ENCODE measurements at places on chromosomes 5 and 9.

GRCh38 chr9:124758061-124758460, 13.1 kb downstream of the NR6A1 start:
- DNase-seq, result no peak

- DNase-seq, result no peak
These were observed 3.5 kb downstream of the PRXL2C start for GRCh38 chr9:96651626-96652025.

- no peak for DNase-seq
These were observed 3.0 kb upstream of the SMC2 start for GRCh38 chr9:104091116-104091515.

- no peak for DNase-seq
These were observed 39.6 kb upstream of the CEP78 start for GRCh38 chr9:78196258-78196657.

DNA sequence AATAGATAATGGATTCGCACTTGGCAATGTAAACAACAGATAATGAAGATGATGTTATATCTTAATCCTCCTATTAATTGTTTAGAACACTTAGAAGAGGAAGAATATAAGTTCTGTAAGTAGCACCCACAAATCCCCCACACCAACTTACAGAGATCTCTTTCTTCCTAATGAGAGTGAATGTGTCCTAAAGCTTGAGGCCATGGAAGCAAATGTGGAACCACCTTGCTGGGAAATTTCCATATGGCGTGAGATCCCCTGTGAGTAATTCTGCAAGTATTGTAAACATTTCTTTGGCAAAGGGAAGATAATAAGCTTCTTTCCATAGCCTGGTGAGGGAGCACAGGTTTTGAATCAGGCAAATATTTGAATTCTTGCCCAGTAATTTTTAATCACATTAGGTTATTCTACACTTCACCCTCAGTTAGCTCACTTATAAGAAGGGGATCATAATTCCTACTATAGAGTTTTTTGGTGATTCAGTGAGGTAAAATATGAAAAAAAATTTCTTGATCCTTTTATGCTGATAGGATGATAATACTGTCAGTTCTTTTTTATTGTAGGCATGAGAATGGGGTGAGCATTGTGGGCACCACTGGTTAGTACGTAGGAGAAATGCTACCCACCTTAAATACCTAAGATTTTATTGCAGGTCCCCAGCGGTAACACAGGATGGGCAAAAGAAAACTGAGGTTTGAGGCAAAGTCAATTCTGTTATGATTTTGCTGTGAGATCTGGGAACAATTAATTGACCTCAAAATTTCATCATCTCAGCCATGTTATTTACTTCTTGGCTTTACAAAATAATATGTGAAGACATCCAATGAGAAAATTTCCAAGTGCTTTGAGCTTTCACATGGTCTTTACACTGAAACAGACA, 574.8 kb downstream of the PSAT1 start:
- DNase-seq, result no peak

DNA sequence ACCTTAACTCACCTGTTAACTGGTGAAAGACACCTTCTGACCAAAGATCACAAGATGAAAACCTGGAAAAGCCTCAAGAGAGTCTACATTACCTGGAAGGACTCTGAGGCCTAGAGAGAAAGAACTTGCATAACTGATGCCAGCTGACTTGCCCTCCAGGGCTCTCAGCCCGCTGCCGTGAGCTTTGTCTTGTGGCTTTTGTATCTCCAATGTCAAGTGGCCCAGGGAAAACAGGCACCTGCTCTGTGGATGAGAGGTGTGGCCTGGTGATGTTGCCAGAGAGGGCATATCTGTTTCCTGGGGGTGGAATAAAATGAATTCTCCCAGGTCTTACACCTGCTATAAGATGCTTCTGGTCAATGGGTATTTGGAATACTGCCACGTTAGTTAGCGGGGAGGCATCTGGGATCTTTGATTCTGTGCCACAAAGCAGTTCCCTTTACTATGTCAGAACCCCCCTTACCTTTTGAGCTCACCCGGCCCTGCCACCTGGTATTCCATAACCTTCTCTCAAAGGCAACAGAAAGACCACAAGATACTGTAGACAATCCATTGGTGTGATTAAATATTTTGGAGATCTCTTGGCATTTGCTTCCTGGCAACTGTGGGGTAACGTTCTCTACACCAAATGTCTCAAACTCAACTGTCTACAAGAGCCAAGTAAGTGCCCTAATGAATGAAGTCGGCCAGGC, 54.9 kb upstream of the N4BP3 start:
- DNase-seq, result no peak

DNA sequence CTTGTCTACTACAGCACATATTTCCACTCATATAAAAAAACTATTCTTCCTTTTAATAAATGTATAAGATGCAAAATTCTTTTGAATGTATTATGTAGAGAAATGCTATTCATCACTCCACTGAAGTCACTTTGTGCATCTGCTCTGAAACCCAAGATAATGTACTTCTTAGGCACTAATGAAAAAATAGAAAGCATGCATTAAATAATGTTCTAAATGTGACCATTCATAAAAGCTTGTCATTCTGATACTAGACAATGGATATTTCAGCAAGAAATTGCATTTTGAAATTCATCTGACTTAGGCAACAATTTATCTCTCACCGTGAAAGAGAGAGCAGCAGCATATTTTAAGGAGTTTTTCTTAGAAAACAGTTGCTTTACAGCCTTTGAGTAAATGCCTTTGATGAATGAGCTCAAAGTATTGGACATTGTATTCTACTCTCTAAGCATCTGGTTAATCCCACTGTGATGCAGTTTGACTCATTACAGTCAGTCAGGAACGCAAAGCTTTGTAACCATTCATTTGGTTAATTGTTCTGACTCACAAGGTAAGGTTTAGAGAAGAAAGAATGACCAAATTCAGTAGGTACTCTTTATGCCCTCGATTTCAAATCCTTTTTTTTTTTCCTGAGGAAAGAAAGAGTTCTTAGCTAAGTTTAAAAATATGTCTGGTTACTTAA, 2233.8 kb upstream of the C9orf72 start:
- DNase-seq, result no peak

GRCh38 chr5:149228618-149229297, 42.9 kb upstream of the AFAP1L1 start:
- DNase-seq, result no peak

- no peak for DNase-seq
These were observed 226.7 kb upstream of the PTGER4 start for GRCh38 chr5:40452874-40453624.

DNA sequence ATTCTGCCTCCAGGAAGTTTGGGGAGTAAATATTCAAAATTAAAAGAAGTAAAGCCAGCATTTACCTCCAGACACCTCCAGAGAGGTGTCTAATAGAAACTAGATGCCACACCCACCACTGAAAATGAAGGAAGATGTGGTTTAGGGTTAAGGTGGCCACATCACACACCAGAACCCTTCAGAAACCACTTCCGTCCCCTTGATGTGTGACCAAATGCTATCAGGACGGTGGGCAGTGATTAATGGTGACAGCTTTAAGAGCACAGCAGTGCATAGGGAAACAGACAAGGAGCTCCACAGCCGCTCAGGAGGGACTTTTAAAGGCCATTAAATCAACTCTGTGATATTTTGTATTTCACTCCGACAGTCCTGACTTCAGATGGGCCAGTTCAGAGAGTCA, 295.2 kb downstream of the BRINP1 start:
- DNase-seq, result no peak

DNA sequence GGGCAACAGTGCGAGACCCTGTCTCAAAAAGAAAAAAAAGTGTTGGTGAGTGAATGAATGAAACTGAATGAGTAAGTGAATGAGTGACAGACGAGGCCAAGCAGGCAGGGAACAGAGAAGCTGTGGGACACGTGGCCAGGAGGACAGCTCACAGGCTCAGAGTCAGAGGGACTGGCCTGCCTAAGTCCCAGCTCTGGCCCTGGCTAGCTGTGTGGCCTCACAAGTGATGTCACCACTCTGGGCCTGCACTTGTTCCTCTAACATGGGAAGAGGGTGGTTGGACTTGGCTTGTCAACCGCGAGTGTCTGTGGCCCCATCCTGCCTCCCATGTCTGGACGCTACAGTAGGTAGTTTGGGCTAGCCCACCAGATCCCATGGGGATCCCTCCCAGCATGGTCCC, 4.7 kb upstream of the PLPP7 start:
- no peak for DNase-seq

DNA sequence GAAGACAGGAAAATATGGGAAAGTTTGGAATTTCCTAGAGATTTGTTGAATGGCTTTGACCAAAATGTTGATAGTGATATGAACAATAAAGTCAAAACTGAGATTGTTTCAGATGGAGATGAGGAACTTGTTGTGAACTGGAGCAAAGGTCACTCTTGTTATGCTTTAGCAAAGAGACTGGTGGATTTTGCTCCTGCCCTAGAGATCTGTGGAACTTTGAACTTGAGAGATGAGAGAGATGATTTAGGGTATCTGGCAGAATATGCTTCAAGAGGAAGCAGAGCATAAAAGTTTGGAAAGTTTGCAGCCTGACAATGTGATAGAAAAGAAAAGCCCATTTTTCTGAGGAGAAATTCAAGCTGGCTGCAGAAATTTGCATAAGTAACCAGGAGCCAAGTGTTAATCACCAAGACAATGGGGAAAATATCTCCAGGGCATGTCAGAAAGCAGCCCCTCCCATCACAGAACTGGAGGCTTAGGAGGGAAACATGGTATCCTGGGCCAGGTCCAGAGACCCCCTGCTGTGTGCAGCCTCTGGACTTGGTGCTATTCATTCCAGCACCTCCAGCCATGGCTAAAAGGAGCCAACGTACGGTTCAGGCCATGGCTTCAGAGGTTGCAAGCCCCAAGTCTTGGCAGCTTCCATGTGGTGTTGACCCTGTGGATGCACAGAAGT, 114.3 kb upstream of the STARD4 start:
- no peak for DNase-seq

DNA sequence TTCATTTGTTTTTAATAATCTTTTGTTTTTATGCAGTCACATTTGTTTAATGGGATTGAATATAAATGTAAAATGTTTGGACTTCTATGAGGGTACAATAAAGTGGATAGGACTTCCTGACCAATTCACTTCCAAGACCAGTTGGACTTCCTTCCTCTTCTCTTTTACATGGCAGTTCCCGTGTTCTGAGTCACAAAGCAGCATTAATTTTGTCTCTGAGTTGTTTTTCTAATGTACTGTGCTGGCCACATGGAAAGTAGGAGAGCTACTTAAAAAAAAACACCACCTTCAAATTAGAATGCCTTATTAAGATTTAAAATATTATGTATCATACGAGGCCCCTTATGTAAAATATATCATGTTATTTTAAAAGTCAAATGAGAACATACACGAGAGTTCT, 87.3 kb downstream of the CCDC171 start:
- no peak for DNase-seq
